GM06990 (cell line): ENCODE measurements at places on chromosomes 1 and 21.

DNA sequence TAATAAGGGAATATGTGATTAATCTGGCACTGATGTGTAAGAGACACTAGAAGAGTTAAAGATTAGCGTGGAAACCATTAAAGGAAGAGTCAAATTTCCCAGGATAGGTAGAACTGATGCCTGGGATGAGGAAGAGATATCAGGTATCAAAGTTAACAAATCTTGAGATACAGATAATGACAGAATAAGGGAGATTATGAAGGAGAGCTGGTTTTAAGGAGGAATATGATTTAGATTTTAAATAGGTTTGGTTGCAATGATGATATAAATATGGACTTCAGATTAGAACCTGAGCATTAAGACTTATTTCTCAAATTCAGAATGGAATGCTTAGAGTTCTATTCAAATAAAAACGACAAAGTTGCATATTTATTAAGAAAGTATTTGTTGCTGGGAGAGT, 26.2 kb downstream of the MAGI3 start:
- no peak for DNase-seq

- no peak for DNase-seq
Observed at GRCh38 chr1:68233202-68233601, 879 bp upstream of the WLS start.

DNA sequence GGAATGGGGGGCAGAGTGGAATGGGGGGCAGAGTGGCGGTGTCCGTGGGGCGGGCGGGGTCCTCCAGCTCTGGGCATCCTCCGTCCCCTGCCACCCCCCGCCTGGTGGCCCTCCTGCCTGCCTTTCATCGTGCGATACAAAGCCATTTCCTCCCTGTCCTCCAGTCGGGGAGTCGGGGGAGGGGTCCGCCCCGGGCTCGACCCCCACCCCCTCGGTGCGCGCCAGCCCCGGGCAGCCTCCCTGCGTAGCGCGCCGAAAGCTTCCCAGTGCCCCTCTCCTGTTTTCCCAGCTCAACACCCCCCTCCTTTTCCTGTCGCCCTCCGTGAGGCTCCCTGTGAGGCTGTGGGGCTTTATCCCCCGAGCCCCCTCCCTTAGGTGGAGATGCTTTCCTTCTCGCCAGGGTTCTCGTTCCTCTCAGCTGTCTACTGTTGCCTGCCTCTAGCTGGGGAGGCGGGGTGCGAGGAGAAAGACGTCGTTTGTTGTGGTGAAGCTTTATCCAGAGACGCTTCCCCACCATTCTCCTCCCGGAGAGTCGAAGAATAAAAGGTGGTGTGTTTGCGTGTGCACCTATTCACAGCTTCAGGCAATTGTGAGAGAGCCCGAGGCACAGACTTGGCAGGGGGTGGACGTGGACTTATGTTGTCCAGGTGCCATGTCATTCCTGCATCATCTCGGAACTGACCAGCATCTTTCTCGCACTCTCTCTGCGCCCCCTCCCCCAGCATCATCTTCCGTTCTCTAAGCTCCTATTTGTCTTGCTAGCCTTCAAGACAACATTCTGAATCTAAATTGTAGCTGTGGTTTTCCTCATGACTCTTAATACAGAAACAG, 848 bp downstream of the DNM3 start:
- peak; percentile 13 for DNase-seq

DNA sequence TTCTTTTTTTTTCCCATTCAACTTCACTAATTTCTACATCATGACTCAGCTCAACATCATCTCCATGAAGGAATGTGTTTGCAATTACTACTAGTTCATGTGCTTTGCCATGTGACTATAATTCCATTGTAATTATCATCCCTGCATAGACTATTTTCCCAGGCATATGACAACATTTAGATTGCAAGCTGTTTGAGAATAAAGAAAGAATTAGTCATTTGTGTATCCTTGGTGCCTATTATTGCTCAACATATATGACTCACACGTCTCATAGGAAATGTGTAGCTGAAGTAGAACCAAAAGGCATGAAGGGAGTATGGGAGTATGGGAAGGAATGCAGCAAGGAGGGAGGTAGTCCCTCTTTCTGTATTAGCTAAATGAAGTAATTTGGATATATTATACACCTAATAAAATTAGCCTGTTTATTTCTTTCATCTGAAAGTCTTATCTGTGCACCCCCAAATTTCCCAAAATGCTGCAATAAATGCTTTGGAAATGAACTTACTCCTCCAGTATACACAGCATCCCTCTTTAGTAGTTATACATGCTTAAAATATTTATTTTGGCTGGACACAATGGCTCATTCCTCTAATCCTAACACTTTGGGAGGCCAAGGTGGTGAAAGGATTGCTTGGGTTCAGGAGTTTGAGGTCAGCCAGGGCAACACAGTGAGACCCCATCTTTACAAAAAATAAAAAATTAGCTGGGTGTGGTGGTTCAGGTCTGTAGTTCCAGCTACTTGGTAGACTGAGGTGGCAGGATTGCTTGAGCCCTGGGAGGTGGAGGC, 316.9 kb upstream of the ADGRL4 start:
- no peak for DNase-seq

GRCh38 chr1:44839576-44839975, 3.5 kb downstream of the PTCH2 start:
- DNase-seq, result no peak

DNA sequence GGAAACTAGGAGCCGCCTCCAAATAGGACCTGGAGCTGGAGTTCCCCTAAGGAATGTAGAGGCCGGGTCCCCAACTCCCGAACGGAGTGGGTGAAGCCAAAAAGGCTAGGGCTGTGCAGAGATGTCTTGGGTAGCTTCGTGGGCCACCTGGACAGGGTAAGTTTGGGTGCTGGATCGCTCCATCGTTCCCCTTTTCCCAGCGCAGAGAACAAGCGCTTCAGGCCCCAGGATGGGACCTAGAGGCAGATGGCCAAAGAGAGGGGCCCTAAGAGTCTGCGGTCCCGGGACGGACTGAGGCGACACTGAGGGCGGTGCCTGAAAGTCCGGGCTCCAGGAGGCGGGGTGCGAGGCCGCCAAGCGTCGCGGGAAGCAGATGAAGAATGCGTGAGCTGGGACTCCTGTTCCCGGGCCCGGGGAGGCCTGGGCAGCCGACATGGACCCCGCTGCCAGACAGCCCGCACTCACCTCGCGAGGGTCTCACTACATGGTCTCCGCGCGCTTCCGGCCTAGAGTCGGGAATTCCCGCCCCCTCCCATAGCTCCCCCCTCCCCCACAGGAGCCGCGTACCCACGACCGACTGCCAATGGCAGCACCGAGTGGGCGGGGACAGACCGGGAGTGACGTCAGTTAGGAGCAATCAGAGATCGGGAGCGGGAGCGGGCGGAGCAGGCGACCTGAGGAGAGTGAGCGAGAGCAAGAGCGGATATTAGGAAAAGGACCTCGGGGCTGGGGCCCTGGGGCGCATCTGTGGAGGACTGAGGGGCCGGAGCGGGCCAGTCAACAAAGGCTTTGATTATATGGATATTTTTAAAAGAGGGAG, at the start of gene SLC39A1:
SLC39A1 (minus strand) TSS at position 508 of the 820 bp plus-strand sequence. CDS start 822 bp downstream, outside the sequence.
- DNase-seq, result peak; percentile 94

- no peak for DNase-seq
Observed at GRCh38 chr1:205561501-205562203, 57.2 kb downstream of the CDK18 start.

DNA sequence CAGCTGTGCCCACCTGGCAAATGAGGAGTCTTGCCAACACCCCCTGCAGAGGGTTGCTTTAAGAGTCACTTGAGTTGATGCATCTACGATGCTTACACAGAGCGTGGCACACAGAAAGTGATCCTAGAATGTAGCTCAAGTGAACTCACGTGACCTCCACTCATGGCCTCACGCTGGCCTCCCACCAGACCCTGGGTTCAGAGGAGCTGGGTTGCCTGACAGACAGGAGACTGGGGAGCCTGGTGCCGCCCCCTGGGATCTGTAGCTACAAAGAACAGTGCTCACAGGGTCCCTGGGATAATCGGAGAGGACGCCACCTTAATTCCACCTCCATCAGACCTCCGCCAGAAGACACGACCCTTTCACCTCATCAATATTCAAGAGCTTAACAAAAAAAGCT, 81.4 kb upstream of the CASZ1 start:
- no peak for DNase-seq

DNA sequence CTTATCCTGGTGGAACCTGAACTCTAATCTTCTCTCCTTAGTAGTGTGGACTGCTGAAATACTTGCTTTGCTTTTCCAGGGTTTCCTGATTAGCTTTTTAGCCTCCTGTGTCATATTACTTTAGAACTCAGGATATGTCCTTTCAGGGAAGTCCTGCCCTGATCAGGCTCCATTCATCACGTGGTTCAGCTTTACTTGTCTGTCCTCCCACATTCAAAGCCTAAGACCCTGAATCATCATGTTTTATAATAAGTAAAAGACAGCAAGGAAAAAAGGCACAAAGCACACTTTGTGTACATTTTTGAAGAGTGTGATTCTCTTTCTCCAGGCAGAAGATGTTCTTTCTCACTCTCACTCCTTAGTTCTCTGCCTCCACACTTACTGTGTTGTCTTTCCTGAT, 70.6 kb downstream of the PATJ start:
- DNase-seq, result no peak

DNA sequence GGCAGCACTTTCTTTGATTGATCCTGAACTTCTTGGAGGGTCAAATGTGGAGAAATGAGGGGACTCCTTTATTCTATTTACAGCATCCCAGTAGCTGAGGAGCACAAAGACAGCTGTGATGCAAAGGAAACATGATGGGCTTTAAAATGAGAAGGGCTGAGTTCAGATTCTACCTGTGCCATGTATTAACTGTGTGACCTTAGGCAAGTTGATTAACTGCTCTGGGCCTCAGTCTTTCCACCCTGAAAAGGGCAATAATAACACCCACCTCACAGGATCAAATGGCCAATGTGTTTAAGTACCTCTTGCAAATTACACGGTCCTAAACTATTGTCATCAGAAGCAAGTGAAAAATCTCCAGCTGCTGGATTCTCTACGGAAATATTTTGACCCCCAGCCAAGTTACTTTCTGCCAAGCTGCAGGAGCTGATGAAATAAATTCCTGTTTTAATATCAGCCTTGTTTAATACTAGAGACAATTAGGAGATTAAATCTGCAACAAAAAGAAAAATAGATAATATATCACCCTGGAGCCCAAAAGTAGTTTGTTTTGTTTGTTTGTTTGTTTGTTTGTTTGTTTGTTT, 15.7 kb downstream of the TMEM81 start:
- no peak for DNase-seq

DNA sequence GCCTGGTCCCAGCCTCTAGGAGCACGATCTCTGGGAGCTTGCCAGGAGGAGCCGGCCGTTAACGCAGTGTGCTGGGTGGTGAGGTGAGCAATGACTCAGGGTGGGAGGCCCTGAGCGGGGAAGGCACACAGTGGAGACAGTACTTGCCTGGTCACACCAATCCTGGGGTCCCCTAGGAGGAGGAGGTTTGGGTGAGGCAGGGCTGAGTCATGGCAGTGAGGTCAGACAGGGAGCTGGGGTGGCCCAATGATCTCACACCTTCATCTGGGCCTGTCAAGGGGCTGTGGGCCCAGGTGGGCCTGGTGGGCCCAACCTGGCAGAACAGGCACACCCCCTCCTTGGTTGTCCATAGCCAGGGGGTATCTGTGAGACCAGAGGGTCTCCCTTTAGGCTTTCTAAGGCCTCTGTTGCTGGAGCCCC, 8.6 kb upstream of the EDN2 start:
- DNase-seq, result no peak

DNA sequence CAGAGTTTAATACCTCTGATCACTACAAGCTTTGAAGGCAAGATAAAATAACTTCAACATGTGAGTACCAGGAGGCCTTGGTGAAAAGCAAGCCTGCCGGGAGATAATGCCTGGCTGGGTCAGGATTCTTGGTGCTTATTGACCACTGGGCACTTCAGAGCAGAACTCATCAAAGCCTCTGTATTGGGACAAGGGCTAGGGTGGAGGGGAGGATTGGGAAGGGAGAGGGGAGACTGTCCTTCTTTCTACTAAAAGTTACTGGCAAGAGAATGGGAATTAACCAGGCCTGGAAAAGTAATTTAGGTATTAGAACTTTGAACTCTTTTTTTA, 35.2 kb downstream of the NEK2 start:
- DNase-seq, result no peak

DNA sequence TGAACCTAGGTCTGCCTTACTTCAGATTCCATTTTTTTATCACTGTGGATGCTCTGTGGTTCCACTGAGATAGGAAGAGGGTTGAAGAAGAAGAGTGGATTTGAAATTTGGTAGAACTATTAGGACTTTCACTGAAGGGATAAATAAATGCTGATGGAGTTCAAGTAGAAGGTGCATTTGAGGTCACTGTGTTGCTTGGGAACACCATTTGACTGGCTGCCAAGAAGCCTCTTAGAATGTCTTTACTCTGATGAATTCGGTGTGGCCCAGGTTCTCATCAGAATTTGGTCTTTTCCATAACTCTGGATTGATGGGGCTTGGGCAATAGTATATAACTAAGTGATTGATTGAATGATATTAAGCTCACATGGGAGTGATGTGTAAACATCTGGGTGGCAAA, 11.9 kb downstream of the XPR1 start:
- DNase-seq, result no peak

DNA sequence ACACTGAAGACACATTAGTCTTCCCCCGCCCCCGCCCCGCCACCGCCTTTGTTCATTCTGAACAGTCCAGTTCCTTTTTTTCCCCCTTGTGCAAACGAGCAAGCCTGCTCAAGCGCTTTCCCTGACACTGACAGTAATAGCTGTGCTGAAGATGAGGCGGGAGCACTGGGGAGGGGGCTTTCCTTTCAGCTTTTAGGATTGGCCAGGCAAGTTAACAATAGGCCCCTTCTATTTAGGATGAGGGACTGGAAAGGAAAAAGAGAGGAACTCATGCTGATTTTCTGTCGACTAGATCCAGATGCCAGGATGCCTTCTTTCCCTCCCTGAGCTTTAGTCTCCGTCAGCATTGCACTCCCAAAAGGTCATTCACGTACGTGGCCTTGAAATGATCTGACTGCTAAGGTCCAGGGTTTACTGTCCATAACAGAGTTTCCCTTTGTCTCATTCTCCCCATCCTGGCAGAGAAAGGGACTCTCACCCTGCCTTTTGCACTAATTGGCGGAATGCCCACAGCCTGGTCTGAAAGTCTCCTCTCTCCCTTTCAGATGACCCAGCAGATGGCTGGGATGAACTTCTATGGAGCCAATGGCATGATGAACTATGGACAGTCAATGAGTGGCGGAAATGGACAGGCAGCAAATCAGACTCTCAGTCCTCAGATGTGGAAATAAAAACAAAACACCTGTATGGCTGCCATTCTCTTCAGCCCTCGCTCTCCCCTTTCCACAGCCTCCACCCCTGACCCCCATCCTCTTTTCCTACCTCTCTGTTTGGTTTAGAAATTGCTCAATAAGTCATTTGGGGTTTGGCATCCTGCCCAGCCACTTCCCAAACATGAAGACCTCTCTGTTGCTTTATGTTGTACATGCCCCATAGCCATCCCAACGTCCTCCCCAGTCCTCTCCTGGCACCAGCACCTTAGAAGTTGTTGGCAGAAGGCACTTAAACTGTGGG, 28.6 kb upstream of the ZFP69B start:
- DNase-seq, result no peak

DNA sequence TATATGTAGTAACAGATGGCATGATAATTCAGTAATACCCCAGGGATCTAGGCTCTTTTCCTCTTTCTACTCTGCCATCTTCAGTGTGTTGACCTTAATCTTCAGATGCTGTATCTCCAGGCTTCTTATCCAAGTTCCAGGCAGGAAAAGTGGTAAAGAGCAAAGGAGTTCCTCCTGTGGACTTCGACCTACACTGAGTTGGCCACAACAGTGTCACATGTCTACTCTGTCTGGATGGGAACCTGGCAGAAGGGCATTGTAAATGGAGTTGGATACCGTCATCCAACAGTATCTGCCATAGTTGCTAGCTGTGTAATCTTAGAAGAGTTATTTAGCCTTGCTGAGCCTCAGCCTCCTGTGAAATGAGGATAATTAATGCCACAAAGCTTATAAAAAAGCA, 21.9 kb downstream of the IL23R start:
- DNase-seq, result no peak

- DNase-seq, result no peak
Observed at GRCh38 chr1:161350671-161351070, 17.0 kb downstream of the CFAP126 start.
